ENCODE measurements at places on chromosomes 3 and 15. TPM values are rescaled to one million over a fixed set of nuclear protein-coding genes. Genes with fewer than 3 reads are reported as not detected.
A peak's percentile ranks its signal among the peaks of the same experiment; 100 is the strongest.

RHCG gene
- not detected for total RNA-seq

SLC51A gene
- not detected for total RNA-seq

ALG1L2 gene
- total RNA-seq: 0.41 TPM

MUC4 gene
- 0.05 TPM for total RNA-seq

KCNMB3 gene
- 1.7 TPM for total RNA-seq

CLEC3B gene
- total RNA-seq: not detected

ZNF280D gene
- 13.7 TPM for total RNA-seq

GOLGA8B gene
- 55.8 TPM for total RNA-seq

ARHGAP11A gene
- total RNA-seq: 9.3 TPM

FANCD2 gene
- 3.7 TPM for total RNA-seq

TRIM42 gene
- total RNA-seq: not detected

P2RY14 gene
- not detected for total RNA-seq

GCSAM gene
- total RNA-seq: not detected

NPAP1 gene
- not detected for total RNA-seq

DNA sequence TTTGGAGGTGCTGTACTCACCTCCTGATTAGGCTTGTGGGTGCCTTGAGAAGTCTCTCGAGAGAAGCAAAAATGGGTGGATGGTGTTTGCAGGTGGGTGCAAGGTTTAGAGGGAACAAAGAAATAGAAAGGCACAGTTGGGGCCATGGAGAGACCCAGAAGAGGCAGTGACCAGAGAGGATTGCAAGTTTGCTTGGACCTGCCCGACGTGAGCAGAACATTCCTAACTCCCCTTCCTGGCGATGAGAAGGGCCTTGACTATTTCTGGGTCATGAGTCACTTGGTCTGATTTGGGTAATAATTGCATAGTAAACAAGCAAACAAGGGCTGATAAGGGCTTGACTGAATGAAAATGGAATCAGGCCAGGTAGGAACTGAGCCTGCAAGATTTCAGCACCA lies 7.0 kb upstream of the CTSH start:
- DNase-seq: peak; percentile 46

DNA sequence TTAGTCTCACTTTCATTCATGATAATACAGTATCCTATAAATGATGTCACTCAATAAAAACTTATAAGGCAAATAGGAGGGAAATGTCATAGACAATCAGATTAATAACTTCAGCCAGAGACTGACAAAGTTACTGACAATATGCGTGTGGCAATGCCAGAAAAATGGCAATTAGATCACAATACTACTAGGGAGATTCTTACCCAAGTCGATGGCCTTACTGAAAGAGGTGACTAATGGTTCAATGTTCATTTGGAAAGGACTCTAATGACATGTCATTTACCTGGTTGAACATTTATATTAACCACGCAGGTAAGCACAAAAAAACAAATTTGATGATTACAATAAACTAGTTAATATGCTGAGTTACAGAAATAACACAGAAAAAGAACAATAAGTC lies 45.9 kb upstream of the WDR5B start:
- no peak for DNase-seq

- DNase-seq: no peak
Measured at GRCh38 chr3:42730706-42731420, 28.3 kb upstream of the HHATL start.

- DNase-seq: no peak
Measured at GRCh38 chr3:72728958-72729467, 119.2 kb downstream of the SHQ1 start.

- DNase-seq: no peak
Measured at GRCh38 chr3:188394623-188395022, 240.7 kb downstream of the LPP start.

DNA sequence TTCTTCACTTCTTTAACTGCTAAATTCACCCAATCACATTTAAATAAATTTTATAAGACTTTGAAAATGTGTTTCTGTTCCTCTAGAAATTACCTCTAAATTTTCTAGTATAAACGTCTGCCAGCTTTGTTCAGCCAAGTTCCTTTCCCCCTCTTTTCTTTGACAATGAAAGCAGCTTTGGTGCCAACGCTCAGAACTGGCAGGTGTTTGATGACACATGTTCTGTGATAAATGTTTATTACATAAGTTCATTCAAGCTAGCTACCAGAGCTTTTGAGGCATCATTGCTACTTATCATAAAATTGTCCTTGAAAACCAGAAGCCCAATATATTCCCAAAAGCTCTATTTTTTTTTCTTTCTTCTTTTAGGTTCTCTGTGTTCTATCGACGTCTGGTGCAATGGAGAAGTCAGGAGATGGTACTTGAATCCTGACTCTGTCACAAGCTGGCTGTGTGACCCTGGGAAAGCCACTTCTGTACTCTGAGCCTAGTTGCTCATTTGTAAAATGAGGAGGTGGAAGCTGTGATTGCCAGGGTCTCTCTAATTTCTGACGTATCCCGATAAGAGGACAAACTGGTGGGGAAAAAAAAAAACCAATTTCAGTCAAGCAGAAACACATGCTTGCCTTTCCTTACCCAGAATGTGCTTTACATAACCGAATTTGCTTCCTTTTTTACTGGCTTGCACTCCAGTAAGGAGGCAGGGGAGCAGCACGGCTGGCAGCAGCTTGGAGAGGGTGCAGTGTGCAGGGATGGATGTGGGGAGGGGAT lies 187.1 kb upstream of the LPP start:
- no peak for DNase-seq

- no peak for DNase-seq
Measured at GRCh38 chr3:161821591-161821990, 325.0 kb downstream of the OTOL1 start.

DNA sequence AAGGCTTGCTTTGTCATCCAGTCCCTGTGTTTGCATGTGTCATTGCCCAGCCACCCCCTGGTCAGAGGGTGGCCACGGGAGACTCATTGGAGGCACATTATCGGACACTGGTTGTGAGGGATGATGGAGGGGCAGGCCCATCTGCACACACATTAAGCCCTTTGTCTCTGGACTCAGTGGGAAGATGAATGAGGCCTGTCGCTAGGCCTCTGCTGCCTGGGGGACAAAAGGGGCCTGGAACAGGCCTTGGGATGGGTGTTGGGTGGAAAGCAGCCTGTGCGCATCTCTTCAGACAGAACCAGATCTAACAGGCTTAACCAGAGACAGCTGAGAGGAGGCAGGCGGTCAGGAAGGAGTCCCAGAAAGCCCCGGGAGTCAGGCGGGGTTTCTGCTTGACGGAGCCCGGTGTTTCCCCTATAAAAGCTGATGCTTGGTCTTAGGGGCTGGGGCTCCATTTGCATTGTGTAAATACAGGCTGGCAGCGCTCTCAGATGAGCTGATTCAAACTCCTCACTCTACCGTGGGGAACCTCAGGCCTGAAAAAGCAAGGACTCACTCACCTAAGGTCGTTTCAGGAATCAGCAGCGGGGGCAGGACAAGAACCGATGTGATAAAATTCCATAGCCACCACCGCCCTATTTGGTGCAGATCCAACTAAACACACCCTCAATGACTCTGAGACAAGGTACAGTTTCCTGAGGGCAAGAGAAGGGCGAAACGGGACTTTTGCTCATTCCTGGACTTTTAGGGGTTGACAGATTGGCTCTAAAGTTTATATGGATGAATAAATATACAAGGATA lies 17.1 kb upstream of the SKIC8 start:
- DNase-seq: no peak

- peak; percentile 63 for DNase-seq
Measured at GRCh38 chr3:55482496-55483195, 4.5 kb downstream of the WNT5A start.

DNA sequence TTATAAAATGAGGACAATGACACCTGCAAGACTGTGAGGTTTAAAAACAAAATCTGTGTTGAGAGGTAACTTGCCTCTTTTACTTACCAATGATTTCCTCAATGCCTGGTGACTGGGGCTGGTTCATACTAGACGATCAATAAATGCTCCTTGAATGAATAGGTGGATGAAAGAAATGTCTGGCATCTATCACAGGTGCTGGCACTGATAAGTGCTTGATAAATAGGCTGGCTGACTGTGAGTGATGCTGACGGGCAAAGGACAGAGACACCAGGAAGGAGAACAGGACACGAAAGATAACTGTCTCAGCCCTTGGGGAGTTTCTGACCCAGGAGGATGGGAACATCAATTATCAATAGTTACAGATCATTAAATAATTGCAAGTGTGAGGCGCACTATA lies 31.9 kb downstream of the RBP2 start:
- no peak for DNase-seq

- no peak for DNase-seq
Measured at GRCh38 chr15:73357999-73358665, 10.6 kb downstream of the HCN4 start.

- DNase-seq: peak; percentile 50
Measured at GRCh38 chr15:31372635-31373091, 46.0 kb downstream of the KLF13 start.

DNA sequence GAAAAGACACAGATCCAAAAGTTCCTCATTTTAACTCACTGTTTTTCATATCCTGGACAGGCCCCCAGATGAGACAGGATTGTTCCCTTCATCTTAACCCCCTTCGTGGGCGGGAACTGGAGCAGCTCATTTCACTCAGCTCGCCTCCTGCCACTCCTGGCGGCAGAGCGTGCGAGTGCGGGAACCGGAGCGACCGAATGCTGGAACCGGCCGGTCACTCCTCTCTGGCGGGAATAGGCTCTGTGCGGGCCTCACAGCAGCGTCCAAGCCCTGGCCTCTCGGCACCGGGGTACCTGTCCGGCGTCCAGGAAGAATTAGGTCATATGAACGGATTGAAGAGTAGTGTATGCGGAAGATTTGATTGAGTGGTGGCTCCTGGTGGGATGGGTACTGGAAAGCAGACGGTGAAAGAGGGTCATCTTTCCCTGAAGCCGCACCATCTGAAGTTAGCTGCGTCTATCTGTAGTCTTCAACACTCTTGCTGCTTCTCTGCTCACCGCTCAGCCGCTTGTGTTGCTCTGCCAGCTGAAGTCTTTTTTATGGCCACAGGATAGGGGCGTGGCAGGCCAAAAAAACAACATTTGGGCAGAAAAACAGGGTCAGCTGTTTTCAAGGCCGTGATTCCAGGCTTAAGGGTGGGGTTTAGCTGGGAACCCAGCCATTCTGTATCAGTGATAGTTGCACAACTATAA lies 42.3 kb upstream of the FXR1 start:
- DNase-seq: no peak

GRCh38 chr3:185822221-185823000 lies 2.4 kb downstream of the IGF2BP2 start:
- peak; percentile 67 for DNase-seq

DNA sequence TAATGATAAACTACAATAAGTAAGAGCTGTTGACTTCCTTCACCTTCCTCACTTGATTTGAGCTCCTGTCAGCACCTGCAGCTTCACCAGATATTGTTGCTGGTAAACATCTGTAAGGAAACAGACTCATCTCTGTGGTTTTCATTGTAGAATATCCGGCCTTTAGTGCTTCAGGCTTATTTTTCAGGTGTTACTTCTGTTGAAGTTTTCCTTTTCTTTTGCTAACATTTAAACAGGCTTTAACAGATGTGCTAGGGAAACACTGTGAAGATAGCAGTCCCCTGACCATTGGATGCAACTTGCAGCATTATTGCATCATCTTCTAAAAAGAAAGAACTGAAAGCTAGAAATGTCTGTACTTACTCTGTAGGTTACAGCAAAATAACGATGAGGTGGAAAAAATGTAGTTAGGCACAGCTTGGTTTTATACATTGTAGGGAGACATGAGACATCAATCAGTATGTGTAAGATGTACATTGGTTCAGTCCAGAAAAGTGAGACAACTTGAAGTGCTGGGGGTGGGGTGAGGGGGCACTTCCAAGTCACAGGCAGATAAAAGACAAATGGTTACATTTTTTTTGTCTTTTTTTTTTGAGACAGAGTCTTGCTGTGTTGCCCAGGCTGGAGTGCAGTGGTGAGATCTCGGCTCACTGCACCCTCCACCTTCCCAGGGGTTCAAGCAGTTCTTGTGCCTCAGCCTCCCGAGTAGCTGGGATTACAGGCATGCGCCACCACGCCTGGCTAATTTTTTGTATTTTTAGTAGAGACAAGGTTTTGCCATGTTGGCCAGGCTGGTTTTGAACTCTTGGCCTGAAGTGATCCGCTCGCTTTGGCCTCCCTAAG lies 10.2 kb downstream of the EDEM1 start:
- peak; percentile 26 for DNase-seq

- no peak for DNase-seq
Measured at GRCh38 chr3:36774052-36774451, 9.7 kb upstream of the DCLK3 start.

DNA sequence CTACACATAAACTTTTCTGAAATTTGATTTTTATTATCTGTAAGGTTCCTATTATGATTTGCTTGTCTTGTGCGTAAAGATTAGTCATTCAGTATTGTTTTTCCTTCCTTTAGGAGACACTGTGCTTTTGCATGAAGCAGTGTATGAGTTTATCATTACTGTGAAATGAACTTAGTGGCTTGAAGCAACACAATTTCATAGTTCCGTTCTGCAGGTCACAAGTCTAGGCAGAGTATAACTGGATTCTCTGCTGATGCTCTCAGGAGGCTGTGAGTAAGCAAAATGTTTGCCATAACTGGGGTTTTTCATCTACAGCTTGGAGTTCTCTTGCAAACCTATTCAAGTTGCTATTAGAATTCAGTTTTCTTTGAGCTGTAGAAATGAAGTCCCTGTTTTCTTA lies 1136.1 kb downstream of the OTOL1 start:
- DNase-seq: no peak

GRCh38 chr3:171967932-171968678 lies 71.3 kb upstream of the FNDC3B start:
- peak; percentile 100 for DNase-seq

DNA sequence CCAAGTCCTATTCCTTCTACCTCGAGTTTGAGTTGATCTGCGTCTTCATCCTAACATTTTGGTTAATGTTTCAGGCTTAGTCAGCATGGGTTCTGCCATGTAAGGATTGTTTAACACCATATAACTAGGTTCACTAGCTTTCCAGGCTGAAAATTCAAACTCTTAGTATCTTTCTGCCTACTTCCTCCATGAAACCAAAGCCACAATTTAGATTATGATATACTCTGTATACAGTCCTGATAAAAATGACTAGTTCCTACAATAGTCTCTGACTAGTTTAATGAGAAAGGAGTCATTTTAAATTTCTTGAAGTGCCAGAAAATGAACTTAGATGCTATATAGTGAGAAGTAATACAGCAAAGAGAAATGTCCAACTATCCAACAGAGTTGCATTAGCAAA lies 6.6 kb upstream of the BTLA start:
- DNase-seq: no peak

GRCh38 chr15:59327942-59328341 lies 44.7 kb downstream of the MYO1E start:
- DNase-seq: no peak

GRCh38 chr3:133915685-133916658 lies 20.3 kb upstream of the RAB6B start:
- no peak for DNase-seq

DNA sequence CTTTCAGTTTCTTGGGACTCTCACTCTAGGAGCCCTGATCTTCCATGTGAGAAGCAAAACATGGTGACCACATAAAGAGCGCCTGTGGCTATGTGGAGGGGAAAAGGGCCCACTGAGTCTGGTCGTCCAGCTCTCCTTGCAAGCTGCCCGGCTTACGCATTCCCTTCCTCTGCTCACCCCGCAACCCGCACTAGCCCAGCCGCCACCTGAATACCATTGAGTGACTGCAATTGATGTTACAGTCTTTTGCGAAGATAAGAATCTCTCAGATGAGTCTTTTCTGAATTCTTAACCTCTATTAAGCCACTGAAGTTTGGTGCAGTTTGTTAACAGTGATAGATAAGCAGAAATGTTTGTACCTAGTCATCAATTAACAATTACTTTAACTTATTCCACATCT lies 589.0 kb upstream of the DPPA4 start:
- peak; percentile 53 for DNase-seq
